ENCODE measurements at places on chromosomes 6 and 20. TPM values are rescaled to one million over a fixed set of nuclear protein-coding genes. Genes with fewer than 3 reads are reported as not detected.
A peak's percentile ranks its signal among the peaks of the same experiment; 100 is the strongest.

GRCh38 chr6:149031859-149032598 lies 285.2 kb downstream of the UST start:
- no peak for DNase-seq

GRCh38 chr6:53340536-53340935 lies 8.2 kb downstream of the ELOVL5 start:
- no peak for DNase-seq

- no peak for DNase-seq
Observed at GRCh38 chr6:161676586-161676985, 402.7 kb upstream of the AGPAT4 start.

DNA sequence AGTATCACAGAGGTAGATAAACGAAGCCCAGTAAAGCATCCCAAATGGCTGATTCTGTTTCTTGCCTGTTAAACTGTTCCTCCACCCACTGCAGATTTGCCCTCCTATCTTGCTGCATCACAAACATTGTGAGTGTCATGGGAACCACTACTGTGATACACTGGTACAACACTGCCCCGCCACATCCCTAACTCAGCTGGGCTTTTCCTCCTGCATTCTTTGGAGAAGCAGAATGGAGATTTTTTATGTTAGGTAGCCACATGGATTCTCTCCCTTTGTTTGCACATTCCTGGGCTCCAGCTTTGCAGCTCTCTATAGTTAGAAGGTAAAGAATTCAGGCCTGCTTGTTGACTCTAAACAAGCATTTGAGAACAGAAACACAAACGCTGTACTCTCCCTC lies 234.1 kb downstream of the TMEM242 start:
- DNase-seq: no peak

GRCh38 chr6:117907601-117908245 lies 659 bp downstream of the SLC35F1 start:
- DNase-seq: peak; percentile 35

DNA sequence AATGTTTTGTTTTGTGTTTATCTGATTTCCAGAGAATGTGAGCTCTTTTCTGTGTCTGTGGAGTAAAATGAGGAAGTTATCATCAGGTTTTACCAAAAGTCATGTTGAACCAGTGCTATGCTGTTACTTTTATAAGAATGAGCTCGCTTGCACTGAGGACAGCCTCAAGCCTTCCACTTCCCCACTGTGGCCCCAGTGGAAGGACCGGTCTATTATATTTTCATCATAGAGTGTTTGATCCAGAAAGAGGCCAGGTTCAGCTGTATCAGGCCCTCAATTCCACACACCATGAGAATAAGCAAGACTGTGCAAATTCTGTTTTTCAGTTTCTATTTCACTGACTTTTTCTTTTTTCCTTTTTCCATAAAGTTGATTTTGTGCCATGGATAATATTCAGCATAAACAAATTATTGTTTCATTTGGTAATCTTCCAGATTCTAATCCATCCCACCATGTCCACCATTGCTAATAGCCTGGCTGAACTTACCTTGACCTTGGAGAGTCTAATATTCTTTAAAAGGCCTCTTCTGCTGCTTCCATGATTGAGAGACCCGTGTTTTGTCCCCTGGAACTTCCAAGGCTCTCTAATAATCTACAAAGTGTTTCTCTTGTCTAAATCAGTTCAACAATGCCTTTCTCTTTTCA lies 286.2 kb downstream of the THBS2 start:
- no peak for DNase-seq

DNA sequence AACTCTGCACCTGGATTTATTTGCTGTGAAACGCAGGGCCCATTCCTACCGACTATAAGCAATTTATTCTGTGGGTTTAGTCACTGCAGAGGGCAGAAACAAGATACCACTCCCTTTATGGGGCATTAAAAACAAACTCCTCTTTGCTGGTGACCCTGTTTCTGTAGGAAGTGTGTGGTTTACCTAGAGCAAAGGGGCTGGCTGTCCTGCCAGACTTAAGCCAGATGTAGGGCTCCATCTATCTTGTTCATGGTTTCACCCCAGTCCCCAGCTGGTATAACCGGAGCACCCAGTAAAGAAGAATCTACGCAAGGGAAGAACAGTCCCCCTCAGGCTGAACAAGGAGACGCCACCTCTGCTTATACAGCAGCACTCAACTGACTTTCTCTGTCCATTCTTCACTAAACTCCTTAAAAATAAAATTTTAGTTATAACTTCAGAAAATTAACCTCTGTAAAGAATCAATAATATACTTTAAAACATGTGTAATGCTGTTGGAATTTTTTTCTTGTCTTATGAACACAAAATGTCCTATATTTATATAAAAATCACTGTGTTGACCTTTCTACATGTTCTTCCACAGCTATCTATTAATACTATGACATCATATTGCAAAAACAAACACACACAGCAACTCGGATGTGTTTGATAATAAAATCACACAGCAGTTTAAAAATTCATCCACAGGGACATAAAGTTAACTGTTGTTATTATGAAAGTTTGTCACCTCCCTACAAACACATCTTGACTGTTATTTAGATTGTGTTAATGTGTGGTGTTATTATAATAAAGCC lies 126.1 kb upstream of the RPS6KA2 start:
- DNase-seq: no peak

- DNase-seq: no peak
Observed at GRCh38 chr6:147559006-147559405, 50.5 kb downstream of the SAMD5 start.

- no peak for DNase-seq
Observed at GRCh38 chr6:143513410-143513809, 1.9 kb upstream of the FUCA2 start.

DNA sequence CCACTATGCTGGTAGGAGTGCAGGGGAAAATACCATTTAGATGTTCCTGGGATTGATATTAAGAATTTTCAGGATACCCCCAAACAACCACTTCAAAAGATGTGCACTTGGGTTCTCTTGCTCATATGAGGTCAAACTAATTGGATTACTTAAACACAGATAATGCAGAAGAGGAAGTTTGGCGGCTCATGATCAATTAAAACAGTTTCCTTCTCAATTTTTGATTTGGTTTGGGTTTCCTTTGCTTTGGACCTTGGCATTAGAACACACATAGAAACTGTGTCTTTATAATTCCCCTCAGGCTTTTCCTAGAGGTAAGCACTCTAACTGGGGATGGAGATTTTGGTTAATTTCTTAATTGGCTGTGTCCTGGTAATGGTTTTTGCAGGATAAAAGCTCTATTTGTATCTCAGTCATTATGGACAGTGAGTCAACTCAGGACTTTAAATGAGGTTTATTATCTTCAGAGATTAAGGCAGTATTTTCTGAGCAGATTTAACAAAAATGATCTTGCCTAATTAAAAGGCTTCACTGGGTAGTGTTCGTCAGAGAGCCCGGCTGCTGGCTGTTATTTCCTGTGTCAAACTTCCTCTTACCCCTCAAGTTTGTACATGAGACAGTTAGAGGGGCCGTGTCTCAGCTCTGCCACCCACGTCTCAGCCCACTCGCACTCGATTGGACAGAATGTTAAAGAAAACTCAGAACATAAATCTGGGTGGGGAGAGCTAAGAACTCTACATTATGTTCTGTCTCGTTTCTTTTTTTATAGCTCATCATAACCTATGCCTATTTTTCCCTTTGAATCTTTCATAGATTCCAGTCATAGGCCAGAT lies 50.3 kb upstream of the PREP start:
- no peak for DNase-seq

DNA sequence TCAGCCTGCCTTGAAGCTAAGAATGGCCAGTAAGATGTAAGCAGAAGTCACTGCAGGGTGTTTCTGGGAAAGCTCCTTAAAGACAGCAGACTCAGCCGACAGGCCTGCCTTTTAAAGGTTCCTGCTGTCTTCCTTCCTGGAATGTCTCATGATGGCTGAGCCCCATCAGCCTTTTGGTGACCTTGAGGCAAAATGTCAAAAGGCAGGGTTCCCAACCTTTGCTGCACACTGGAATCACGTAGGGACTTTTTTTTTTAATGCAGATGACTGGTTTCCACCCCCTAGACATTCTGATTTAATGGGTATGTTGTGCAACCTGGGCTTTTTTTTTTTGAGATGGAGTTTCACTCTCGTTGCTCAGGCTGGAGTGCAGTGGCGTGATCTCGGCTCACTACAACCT lies 11.6 kb downstream of the MDGA1 start:
- DNase-seq: no peak

- DNase-seq: no peak
Observed at GRCh38 chr6:114169763-114170162, 173.1 kb downstream of the HS3ST5 start.

DNA sequence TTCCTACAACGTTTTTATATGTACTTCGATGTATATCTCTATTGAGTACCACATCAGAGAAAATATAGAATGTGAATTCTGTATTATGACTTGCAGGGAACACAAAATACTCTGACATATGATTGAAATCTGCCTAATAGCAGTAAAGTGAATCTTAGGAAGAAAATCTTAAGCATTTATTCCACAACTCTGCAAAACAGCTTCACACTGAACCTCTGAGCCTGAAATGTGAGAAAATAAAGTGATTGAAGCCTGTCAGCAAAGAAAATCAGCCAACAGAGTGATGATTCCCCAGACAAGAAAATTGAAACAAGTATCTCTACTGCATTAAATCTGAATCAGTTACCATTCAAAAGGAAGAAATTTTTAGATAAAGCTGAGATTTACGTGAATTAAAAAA lies 499.5 kb upstream of the RNF217 start:
- DNase-seq: no peak

DNA sequence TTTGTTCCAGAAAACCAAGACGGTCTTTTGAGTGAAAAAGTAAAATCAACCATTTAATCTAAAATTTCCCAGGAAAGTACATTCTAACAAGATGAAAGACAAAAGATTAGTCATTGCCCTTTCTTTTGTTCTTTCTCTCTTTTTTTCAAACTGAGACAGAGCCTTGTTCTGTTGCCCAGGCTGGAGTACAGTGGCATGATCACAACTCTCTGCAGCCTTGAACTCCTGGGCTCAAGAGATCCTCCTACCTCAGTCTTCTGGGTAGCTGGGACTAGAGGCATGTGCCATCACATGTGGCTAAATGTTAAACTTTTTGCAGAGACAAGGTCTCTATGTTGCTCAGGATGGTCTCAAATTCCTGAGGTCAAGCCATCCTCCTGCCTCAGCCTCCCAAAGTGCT lies 75.0 kb downstream of the FKBP5 start:
- DNase-seq: no peak

GRCh38 chr6:156852858-156853216 lies 75.7 kb downstream of the ARID1B start:
- no peak for DNase-seq

- DNase-seq: no peak
Observed at GRCh38 chr6:146087386-146087785, 58.5 kb downstream of the GRM1 start.

- DNase-seq: no peak
Observed at GRCh38 chr20:63400486-63401210, 39.5 kb upstream of the CHRNA4 start.

DNA sequence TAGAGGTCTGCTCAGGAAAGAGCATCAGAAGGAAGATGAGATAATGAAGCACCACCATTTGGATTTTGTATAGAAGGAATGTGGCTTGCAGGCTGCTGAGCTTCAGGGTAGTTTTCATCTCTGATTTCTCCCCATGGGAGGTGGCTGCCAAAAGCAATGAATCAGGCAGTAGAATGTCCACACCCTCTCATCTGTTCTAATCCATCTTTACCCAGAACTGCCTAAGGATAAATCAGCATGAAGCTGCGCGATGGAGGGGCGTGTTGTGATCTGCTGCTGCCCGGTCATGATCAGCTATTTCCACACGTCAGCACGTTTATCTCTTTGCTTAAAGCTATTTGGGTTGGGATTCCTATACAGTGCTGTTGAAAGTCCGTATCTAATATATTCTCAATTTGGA lies 295.4 kb downstream of the FOXA2 start:
- DNase-seq: no peak

DNA sequence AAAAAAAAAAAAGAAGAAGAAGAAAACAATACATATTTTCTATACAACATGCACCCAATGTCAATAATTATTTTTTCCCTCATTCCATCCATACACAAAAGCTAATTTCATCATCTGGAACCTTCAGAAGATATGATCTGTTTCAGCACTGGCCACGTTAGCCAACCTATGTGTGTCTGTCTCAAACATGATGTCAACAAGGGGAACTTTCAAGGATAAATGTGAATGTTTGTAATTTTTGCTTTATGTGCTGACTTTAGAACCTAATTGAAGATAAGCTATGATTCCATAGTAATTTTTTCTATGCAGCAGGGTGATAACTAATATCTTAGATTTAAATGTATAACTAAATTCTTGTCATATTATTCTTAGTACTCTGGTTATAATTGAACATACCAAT lies 37.9 kb downstream of the IPCEF1 start:
- no peak for DNase-seq

- DNase-seq: no peak
Observed at GRCh38 chr6:165571721-165572132, 91.3 kb downstream of the PDE10A start.

DNA sequence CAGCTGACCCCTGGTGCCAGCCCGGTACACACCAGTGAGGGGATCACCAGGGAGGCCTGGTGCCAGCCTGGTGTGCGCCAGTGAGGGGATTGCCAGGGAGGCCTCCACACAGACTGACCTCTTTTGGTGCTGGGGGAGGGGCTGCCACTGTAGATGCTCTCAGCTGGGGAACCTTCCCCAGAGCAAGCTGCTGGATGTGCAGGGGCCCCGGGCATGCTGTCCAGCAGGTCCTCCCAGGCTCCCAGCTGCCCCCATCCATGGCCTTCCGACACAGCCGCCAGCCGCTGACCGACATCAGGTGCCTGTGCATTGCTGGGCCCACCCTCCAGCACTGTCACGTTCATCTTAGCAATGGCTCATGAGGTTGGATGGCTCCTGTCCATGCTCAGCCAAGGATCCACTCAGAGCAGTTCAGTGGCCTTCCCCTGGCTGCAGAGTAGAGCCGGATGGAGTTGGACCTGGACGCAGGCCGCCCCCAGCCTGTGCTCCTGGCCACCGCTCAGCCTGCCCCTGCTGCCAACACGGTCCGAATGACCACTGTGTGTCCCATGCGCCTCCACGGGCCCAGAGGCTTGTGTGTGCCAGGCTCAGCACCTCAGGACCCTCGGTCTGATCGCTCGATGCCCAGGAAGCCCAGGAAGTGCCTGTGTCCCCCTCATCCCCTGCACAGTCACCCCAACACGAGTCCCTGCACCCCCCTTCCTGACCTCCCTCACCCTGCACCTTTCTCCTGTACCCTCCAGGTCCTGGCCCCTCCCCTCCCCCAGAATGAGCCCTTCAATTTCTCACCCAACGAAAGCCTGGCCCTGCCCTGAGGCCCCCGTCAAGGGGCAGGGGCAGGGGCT lies 95.7 kb downstream of the YTHDF1 start:
- no peak for DNase-seq

- no peak for DNase-seq
Observed at GRCh38 chr20:62711703-62712101, 3.1 kb downstream of the NTSR1 start.

Gene HAO1
- total RNA-seq: not detected

Gene SLC13A3
- 6.1 TPM for total RNA-seq

Gene FGD2
- total RNA-seq: not detected

Gene VSTM2L
- 9.3 TPM for total RNA-seq

Gene MAD2L1BP
- 43.5 TPM for total RNA-seq

Gene CLVS2
- 1.3 TPM for total RNA-seq

Gene RNF182
- 3.0 TPM for total RNA-seq

Gene BICRAL
- 6.2 TPM for total RNA-seq

Gene ADGB
- not detected for total RNA-seq

Gene SLC35D3
- total RNA-seq: not detected
